Spinal cord (tissue), 10 donors: ENCODE measurements at places on chromosomes 2 and 18.

DNA sequence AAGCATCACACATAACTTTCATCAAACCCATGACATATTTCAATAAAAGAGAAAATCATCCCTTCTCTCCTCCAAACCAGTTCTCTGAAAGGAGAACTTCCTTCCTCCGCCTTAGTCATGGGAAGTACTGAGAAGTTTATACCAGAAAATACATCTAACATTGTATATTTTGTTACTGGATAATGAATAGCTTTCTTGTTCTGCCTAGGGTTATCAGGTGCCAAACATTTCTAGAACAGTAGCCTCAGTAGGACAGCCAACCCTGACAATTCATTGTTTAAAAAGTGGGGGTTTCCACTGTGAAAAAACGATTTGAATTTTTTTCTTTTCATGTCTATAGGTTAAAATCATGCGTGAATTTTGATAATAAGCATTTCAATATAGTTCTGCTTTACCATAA, 16.0 kb upstream of the DAW1 start:
- H3K27ac ChIP-seq = no peak overlapping the region
- no peak for DNase-seq
- no peak overlapping the region for H3K4me3 ChIP-seq
- peaks cover 10% of the 10 kb centered on the region for H3K4me1 ChIP-seq
- no peaks in the 10 kb centered on the region for H3K27me3 ChIP-seq

GRCh38 chr2:234754126-234754525, 197.7 kb upstream of the SH3BP4 start:
- no peaks in the 10 kb centered on the region for H3K4me1 ChIP-seq
- H3K27me3 ChIP-seq = no peaks in the 10 kb centered on the region
- DNase-seq = no peak
- H3K4me3 ChIP-seq = no peak overlapping the region
- no peak overlapping the region for H3K27ac ChIP-seq

GRCh38 chr2:2769481-2770431, 438.7 kb upstream of the MYT1L start:
- no peaks in the 10 kb centered on the region for H3K27me3 ChIP-seq
- H3K4me3 ChIP-seq = no peak overlapping the region
- no peaks in the 10 kb centered on the region for H3K36me3 ChIP-seq

- no peaks in the 10 kb centered on the region for H3K36me3 ChIP-seq
- no peak overlapping the region for H3K27ac ChIP-seq
- peaks cover 19% of the 10 kb centered on the region for H3K4me1 ChIP-seq
- no peaks in the 10 kb centered on the region for H3K27me3 ChIP-seq
Observed at GRCh38 chr2:231411237-231411636, 15.7 kb downstream of the B3GNT7 start.

GRCh38 chr2:145421841-145422240, 901.9 kb upstream of the ZEB2 start:
- H3K4me3 ChIP-seq = no peak overlapping the region
- DNase-seq = no peak
- H3K36me3 ChIP-seq = no peaks in the 10 kb centered on the region
- H3K27me3 ChIP-seq = no peaks in the 10 kb centered on the region
- no peaks in the 10 kb centered on the region for H3K4me1 ChIP-seq
